Spinal cord (tissue), 10 donors: ENCODE measurements at places on chromosomes 1 and 21.
A peak's percentile ranks its signal among the peaks of the same experiment; 100 is the strongest.

DNA sequence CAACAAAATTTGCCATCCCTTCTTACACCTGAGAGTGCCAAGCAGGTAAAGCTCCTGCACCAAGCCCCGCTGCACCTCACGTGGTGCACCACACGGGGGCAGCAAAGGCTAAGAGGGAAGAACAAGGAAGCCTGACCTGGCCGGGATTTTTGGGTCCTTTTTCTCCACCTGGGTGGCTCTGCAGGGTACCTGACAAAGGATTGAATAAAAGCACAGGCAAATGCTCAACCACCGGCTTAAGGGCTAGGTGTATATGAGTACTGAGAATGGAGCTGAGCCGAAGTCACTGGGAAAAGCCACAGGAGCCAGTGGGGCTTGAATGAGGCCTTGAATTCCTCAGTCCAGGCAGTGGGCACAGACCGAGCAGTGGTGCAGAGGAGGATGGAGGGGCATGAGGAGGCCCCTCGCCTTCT, 36.4 kb downstream of the ZNF697 start:
- DNase-seq: no peak

GRCh38 chr1:17829579-17829978, 74.4 kb downstream of the ACTL8 start:
- DNase-seq: peak; percentile 77

GRCh38 chr1:109671067-109671466, 3.2 kb downstream of the GSTM2 start:
- no peak for DNase-seq

- no peak for DNase-seq
Measured at GRCh38 chr21:44708213-44708865, 3.0 kb downstream of the TSPEAR start.

DNA sequence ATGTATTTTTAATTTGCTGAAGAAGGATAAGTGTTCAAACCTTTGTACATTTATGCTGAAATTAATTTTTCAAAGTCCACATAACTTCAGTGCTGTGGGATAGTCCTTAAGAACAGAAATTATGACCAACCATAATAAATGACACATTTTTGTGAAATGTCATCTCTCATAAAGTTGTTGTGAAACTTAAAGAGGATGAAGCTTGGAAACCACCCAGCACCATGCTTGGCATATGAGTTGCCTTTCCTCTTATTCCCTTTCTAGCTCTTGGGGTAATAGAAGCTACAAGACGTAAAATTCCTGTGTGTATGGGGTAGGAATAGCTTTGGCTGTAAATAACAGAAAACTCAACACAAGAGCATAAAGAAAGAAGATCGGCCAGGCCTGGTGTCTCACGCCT, 18.9 kb upstream of the USP24 start:
- no peak for DNase-seq

- DNase-seq: no peak
Measured at GRCh38 chr1:33986390-33987095, 122.7 kb downstream of the HMGB4 start.

DNA sequence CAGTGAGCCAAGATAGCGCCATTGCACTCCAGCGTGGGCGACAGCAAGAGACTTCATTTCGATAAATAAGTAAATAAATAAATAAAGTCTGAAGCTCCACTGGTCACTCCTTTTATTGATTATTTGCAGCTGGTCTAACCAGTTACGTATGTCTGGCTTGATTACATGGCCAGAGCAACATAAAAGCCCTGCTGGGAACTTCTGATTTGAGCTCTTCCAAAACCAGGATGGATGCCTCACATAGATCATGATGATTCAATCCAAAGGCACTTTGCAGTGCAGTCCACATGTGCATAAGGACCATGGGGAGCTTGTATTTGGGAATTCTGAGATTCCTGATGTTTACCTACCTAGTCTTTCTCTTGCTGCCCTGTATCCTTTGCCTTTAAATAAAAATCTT, 24.0 kb downstream of the NSUN4 start:
- DNase-seq: no peak
